ENCODE measurements at places on chromosomes 3 and 15. TPM values are rescaled to one million over a fixed set of nuclear protein-coding genes. Genes with fewer than 3 reads are reported as not detected.

- no peaks in the 10 kb centered on the region for H3K4me1 ChIP-seq
- H3K4me3 ChIP-seq = no peak overlapping the region
- H3K27me3 ChIP-seq = no peaks in the 10 kb centered on the region
- H3K36me3 ChIP-seq = no peaks in the 10 kb centered on the region
- peak; percentile 21 for DNase-seq
- no peak overlapping the region for H3K27ac ChIP-seq
These were observed 437.3 kb upstream of the BCHE start for GRCh38 chr3:166274351-166275023.

DNA sequence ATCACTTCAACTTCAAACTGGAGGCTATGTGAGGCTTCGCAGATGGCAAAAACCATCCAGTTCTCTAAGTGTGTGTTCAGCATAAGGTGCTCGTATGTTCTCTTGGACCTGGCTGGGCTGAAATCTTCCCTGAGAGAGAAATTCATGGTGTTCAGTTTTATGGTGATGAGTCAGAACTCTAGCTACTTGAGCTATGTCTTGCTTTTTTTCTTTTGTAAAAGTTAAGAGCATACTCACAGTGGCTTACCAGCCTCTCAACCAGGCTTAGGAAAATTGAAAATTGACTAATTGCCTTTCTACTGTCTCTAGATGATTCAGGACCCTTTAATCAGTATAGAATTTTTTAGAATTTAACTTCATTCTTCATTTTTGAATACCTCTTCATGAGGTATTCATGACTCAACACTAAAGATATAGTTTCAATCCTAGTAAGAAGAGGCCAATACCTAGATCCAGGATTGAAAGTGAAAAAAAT, 617.5 kb downstream of the TBL1XR1 start:
- no peak overlapping the region for H3K4me3 ChIP-seq
- no peak overlapping the region for H3K27ac ChIP-seq
- no peaks in the 10 kb centered on the region for H3K27me3 ChIP-seq
- DNase-seq = no peak

GRCh38 chr3:176661432-176661964, 535.8 kb downstream of the TBL1XR1 start:
- no peaks in the 10 kb centered on the region for H3K36me3 ChIP-seq
- peak; percentile 40 for DNase-seq
- no peak overlapping the region for H3K4me3 ChIP-seq

- no peak overlapping the region for H3K4me3 ChIP-seq
- H3K27me3 ChIP-seq = no peaks in the 10 kb centered on the region
- H3K4me1 ChIP-seq = no peaks in the 10 kb centered on the region
- no peak overlapping the region for H3K27ac ChIP-seq
- DNase-seq = no peak
- no peaks in the 10 kb centered on the region for H3K36me3 ChIP-seq
These were observed 151.4 kb upstream of the SEMA6D start for GRCh38 chr15:47565949-47566348.

DNA sequence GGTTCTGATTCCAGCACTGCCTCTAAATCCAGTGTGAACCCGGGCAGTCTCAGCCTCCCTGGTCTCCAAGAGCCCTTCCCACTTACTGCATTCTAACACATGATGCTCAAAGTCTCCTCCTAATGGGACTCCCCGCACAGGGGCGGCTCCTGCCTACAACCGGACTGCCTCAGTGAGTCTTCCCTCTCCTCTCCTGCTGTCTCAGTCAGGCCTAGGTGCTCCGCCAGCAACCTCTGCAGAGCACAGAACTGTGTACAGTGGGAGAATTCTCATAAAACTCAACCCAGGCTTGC, 28.9 kb downstream of the TBC1D2B start:
- no peaks in the 10 kb centered on the region for H3K27me3 ChIP-seq
- H3K4me1 ChIP-seq = peaks cover 45% of the 10 kb centered on the region
- H3K36me3 ChIP-seq = peaks cover 3% of the 10 kb centered on the region
- no peak for DNase-seq
- no peak overlapping the region for H3K4me3 ChIP-seq
- no peak overlapping the region for H3K27ac ChIP-seq

DNA sequence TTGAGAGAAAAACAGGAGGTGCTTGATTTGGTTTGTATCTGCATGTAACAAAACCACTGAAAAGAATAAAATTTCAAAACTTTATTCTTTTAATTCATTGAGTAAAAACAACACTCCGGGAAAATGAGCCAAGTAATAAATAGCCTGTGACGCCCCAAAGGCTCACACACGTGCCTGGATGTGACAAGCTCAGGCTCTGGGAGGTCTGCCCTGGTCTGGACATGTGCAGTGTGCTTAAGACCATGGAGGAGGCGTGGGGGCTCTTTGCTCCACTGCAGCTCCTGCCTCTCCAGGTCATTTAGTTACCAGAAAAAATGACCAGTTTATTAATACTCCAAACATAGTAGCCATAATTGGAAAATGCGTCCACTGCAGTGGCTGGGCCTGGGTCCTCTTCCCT, 8.6 kb upstream of the NME9 start:
- peaks cover 11% of the 10 kb centered on the region for H3K27me3 ChIP-seq
- H3K27ac ChIP-seq = no peak overlapping the region
- H3K4me1 ChIP-seq = no peaks in the 10 kb centered on the region

GRCh38 chr15:72774696-72775383, 8.7 kb downstream of the ADPGK start:
- H3K27ac ChIP-seq = no peak overlapping the region
- H3K36me3 ChIP-seq = peaks cover 7% of the 10 kb centered on the region
- no peak overlapping the region for H3K4me3 ChIP-seq
- DNase-seq = no peak

DNA sequence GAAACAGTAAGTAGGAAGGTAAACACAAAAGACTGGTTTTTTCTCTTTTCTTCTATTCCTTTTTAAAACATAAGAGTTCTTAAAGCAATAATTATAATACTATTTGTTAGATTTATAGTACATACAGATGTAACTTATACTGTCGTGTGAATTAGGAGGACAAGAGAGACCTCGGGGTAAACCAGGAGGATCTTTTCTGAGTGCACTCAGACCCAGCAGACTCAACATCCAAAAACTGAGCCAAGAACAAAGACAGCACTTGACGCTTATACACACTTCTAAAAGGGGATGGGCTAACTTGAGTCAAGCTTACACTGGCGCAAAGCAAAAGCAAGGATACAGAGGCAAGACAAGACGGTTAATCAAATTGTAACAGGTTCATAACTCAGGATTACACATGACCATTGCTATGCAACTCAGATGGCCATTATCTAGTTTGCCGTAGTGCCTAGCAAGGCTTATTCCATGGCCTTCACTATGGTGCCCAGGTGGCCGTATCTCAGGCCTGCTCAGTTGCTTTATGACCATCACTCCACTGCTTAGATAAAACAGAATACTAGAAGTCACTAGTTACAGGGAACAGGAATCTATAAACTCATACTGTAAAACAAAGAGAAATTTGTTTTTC, 18.6 kb downstream of the MTHFS start:
- no peaks in the 10 kb centered on the region for H3K27me3 ChIP-seq
- no peaks in the 10 kb centered on the region for H3K4me1 ChIP-seq
- H3K27ac ChIP-seq = no peak overlapping the region
- H3K4me3 ChIP-seq = no peak overlapping the region
- no peak for DNase-seq

DNA sequence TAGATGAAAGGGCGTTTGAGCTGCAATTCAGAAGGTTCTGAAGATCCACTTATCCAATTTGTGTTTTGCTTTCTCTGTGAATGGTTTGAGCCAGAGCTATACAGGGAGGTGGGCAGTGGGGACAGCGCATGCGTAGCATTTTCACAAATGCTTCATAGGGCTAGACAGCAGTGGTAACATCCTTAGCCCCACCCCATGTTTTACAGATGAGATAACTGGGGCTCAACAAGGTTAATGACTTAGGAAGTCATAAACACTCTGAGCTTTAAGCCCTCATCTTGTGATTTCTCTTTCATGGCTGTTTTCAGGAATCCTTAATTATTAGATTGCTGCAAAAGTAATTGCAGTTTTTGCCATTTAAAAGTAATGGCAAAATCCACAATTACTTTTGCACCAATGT, 408.7 kb downstream of the IL5RA start:
- no peaks in the 10 kb centered on the region for H3K4me1 ChIP-seq
- H3K27ac ChIP-seq = no peak overlapping the region
- no peak for DNase-seq

GRCh38 chr3:147915057-147915456, 505.9 kb downstream of the ZIC1 start:
- H3K4me3 ChIP-seq = no peak overlapping the region
- H3K27me3 ChIP-seq = no peaks in the 10 kb centered on the region
- H3K27ac ChIP-seq = no peak overlapping the region
- no peaks in the 10 kb centered on the region for H3K36me3 ChIP-seq

- H3K27ac ChIP-seq = no peak overlapping the region
- no peaks in the 10 kb centered on the region for H3K4me1 ChIP-seq
- H3K36me3 ChIP-seq = no peaks in the 10 kb centered on the region
These were observed 49.5 kb downstream of the GLDN start for GRCh38 chr15:51390966-51391422.

DNA sequence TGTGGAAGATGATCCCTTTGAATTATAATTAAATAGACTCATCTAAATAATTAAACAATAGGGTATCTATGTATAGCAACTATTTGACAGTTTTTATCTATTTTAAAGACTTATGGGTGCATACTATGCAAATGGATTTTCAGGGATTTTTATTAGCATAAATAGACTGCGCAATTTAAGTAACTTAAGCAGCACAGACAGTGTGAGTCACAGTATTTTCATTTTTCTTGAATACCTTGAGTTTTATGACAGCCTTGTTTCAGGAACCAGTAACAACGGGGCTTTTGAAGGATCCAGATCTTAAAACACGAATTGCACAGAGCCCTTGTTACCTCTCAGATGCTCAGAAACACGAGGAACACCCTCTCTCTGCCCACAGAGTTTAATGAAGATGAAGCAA, 175.5 kb upstream of the CD96 start:
- H3K36me3 ChIP-seq = no peaks in the 10 kb centered on the region
- DNase-seq = no peak
- no peak overlapping the region for H3K27ac ChIP-seq
- no peaks in the 10 kb centered on the region for H3K27me3 ChIP-seq

GRCh38 chr3:14925729-14926591, 21.4 kb upstream of the NR2C2 start:
- no peak overlapping the region for H3K27ac ChIP-seq
- H3K36me3 ChIP-seq = peaks cover 49% of the 10 kb centered on the region
- DNase-seq = peak; percentile 60
- peaks cover 4% of the 10 kb centered on the region for H3K4me1 ChIP-seq
- H3K4me3 ChIP-seq = no peak overlapping the region
- H3K27me3 ChIP-seq = no peaks in the 10 kb centered on the region

GRCh38 chr15:95741830-95742229, 588.7 kb upstream of the NR2F2 start:
- no peak for DNase-seq
- no peaks in the 10 kb centered on the region for H3K27me3 ChIP-seq

DNA sequence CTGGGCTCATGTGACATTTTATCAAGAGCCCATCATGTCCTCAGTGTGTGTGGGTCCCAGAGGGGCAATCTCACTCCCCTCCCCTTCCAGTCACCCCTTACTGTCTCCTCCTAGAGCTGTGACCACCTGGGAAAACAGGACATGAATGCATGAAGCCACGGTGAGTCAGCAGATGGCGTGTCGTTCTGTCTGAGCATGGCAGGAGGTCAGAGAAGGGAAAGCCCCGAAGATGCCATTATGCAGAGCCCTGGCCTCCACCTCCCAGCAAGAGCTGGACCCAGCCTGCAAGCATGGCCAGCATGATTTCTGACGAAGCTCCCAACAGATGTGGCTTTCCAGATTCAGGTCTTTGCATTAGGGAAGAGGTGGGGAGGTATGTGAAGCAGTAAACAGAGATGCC, 118.5 kb downstream of the TLE3 start:
- no peaks in the 10 kb centered on the region for H3K27me3 ChIP-seq
- H3K27ac ChIP-seq = no peak overlapping the region
- DNase-seq = no peak
- H3K4me1 ChIP-seq = no peaks in the 10 kb centered on the region
- H3K36me3 ChIP-seq = no peaks in the 10 kb centered on the region
- no peak overlapping the region for H3K4me3 ChIP-seq

DNA sequence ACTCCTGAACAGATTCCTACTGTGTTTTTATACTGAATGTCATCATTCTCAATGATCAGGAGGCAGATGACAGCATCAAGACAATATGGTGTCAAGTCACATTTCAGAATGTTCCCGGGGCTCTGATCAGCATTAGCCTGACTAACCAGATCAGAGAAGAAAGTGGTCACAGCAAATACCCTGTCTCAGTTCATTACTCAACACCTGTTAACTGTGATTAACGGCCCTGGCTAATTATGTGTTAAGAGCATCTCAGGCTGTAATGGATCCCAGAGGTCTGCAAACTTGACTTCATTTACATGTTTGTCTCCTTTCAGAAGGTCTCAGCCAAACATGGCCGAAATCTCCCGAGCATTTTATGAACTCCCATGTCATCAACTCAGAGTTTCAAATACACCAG, 833.7 kb downstream of the FHIT start:
- no peaks in the 10 kb centered on the region for H3K27me3 ChIP-seq
- H3K36me3 ChIP-seq = no peaks in the 10 kb centered on the region
- H3K4me1 ChIP-seq = no peaks in the 10 kb centered on the region
- no peak for DNase-seq

GRCh38 chr3:156170571-156170970, 50.2 kb downstream of the KCNAB1 start:
- no peaks in the 10 kb centered on the region for H3K36me3 ChIP-seq
- no peak overlapping the region for H3K27ac ChIP-seq
- H3K4me1 ChIP-seq = no peaks in the 10 kb centered on the region
- no peak for DNase-seq
- no peaks in the 10 kb centered on the region for H3K27me3 ChIP-seq

- no peak overlapping the region for H3K4me3 ChIP-seq
- DNase-seq = no peak
- H3K27ac ChIP-seq = no peak overlapping the region
- H3K36me3 ChIP-seq = no peaks in the 10 kb centered on the region
- no peaks in the 10 kb centered on the region for H3K4me1 ChIP-seq
- no peaks in the 10 kb centered on the region for H3K27me3 ChIP-seq
These were observed 72.1 kb downstream of the OCA2 start for GRCh38 chr15:28026764-28027713.

Gene CSTA
- not detected for polyA plus RNA-seq

Gene CHRNA5
- polyA plus RNA-seq = 6.4 TPM

Gene HDC
- polyA plus RNA-seq = not detected

Gene SI
- not detected for polyA plus RNA-seq

Gene TIPIN
- 3.6 TPM for polyA plus RNA-seq

Gene GPR62
- 0.04 TPM for polyA plus RNA-seq

Gene SH2D7
- polyA plus RNA-seq = not detected

Gene ASB14
- not detected for polyA plus RNA-seq

Gene C3orf20
- polyA plus RNA-seq = not detected

Gene TRAIP
- polyA plus RNA-seq = 8.6 TPM

Gene B2M
- 5,169 TPM for polyA plus RNA-seq

Gene ATP8B4
- 0.08 TPM for polyA plus RNA-seq
